ENCODE measurements at places on chromosomes 11 and 22. TPM values are rescaled to one million over a fixed set of nuclear protein-coding genes. Genes with fewer than 3 reads are reported as not detected.

Gene PYGM
- total RNA-seq, result 1.3 TPM

Gene MUC6
- not detected for total RNA-seq

Gene OR4C45
- not detected for total RNA-seq

Gene GGTLC2
- not detected for total RNA-seq

Gene AP5B1
- 5.5 TPM for total RNA-seq

Gene TESMIN
- total RNA-seq, result 0.13 TPM

Gene GLYAT
- total RNA-seq, result not detected

Gene SUSD2
- total RNA-seq, result 17.5 TPM

Gene C11orf52
- 1.1 TPM for total RNA-seq

Gene ELMOD1
- total RNA-seq, result 0.19 TPM

Gene GDPD4
- not detected for total RNA-seq

Gene MIAT
- total RNA-seq, result 0.53 TPM

Gene DDI1
- not detected for total RNA-seq

Gene OR5B21
- not detected for total RNA-seq

Gene SEPTIN3
- not detected for total RNA-seq

Gene ZC3H12C
- 12.4 TPM for total RNA-seq

Gene SLC5A4
- total RNA-seq, result 0.13 TPM

Gene C22orf23
- total RNA-seq, result 0.40 TPM

Gene PIH1D2
- total RNA-seq, result 1.3 TPM

Gene GALNT18
- 2.5 TPM for total RNA-seq

Gene CCDC73
- not detected for total RNA-seq

Gene FXYD6
- not detected for total RNA-seq

Gene APLNR
- 0.66 TPM for total RNA-seq

Gene RBMXL2
- not detected for total RNA-seq

Gene SAA1
- not detected for total RNA-seq

Gene OOSP4A
- not detected for total RNA-seq

Gene APOA5
- not detected for total RNA-seq

Gene GGT5
- 9.7 TPM for total RNA-seq

Gene RCOR2
- 2.0 TPM for total RNA-seq

Measured in aortic smooth muscle cell (primary cell).